ENCODE measurements at places on chromosomes 2 and 18.

DNA sequence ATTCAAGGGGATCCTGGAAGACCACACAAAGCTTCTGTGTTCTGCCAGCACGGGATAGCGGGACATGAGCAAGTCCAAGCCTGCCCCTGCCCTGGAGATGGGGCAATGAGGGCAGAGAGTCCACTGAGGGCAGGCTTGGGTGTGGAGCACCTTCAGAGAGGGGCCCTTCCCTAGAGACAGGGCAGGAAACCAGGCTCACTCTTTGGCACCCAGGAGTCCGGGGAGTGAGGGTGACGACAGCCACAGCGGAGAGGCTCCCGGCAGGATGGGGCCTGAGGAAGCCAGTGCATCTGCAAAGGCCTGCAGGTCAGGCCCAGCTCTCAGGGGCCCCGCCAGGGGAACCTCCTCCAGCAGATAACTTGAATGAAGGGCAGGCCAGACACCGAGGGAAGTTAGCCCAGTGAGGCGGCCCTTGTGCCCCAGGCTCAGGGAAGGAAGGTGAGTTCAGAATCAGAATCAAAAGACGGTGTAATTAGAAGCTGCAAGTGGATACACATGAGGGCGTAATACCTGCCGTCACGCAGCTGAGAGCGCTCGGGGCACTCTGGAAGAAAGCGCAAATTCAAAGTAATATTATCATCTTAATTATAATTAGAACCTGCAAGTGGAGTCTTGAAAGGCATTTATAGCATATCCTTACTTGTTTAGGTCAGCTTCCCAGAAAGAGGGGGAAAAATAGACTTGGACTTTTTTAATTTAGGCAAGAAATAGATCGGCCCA, 142.6 kb upstream of the LGALSL start:
- no peak for DNase-seq

- no peak for DNase-seq
Measured at GRCh38 chr2:130251535-130251872, 53.3 kb upstream of the TUBA3E start.

- DNase-seq, result no peak
Measured at GRCh38 chr2:240902615-240903041, 3.5 kb upstream of the CROCC2 start.

DNA sequence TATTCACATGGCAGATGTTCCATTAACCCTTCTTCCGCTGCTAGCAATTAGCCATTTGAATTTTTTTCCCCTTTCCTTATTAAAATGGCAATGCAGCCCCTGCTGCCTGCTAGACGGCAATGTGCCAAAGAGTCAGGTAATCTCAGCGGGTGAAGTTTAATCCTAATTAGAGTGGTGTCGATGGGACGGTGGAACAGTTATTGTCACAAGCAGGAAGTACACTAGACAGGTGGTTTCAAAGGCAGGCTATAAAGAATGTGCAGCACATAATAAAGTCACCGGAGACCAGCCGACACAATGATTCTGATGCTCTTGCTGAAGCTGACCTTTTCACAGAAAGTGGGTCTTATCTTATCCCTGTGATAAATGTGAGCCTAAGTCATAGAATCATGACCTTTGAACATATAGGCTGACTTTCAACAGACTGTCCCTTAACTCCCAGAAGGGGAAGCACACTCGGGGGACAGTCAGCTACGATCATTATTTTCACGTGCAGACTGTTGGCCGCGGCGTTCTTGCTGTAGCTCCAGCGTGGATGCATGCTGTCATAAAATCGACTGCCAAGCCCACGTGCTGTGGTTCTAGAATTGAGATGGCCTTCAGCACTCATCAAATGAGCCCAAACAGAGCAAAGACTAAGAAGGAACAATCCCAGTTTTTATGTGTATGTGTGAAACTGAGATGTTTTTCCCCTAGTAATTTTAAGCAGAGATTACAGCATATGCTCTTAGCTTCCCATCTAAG, 926.2 kb upstream of the SOX11 start:
- no peak for DNase-seq

DNA sequence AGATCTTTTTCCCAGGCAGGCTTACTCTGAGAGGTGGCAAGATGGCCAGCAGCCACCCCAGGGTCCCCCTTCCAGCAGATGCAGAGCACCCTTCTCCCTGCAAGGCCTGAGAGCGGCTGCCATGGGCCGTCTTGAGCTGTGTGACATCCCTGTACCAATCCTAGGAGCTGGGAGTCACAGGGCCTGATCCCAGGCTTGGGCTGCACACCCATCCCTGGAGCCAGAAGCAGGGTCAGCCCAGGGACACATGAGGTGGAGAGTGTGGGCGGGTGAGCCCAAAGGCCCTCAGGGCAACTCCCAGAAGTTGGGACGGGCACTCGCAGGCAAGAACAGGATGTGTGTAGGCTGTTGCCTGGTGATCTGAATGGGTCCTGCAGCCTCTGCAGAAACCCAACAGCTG, 40.5 kb downstream of the CROCC2 start:
- peak; percentile 41 for DNase-seq

DNA sequence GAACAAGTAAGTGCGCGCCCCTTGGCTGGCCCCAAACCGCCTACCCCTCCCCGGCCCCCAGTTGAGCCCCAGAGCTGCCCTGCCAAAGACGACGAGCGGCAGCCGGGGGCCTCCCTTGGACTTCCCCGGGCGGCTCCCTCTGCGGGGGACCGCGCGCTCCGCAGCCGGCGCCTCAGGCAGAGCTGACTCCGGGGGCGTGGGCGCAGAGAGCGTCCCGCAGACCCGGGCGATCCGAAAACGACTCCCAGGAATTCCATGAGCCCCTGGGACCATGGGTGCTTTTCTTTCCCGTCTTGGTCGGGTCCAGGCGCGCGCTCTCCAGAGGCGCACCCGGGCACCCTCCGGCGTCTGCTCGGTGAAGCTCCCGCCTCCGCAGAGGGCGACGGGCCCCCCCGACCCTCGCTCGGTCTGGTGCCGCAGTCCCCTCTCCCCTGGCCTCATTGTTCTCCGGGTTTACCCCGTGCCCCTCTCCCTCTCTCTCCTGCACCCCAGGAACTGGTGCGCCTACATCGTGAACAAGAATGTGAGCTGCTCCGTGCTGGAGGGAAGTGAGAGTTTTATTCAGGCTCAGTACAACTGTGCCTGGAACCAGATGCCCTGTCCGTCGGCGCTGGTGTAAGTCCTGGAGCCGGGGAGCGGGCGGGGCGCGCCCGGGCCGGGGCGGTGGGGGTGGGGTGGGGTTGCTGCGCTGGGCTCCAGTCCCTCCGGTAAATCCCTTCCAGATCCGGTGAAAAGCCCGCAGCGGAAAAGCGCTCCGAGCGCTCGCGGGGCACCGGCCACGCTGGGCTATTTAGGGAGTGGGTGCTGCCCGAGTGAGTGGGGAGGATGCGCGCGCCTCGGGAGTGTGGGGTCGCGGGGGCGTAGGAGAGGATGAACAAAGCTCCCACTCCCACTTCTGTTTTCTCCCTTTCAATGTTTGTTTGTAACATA, 776 bp downstream of the EMILIN2 start:
- DNase-seq, result peak; percentile 32

GRCh38 chr18:26157326-26157725, 23.7 kb downstream of the PSMA8 start:
- DNase-seq, result no peak

- DNase-seq, result no peak
Measured at GRCh38 chr2:97724073-97724410, 10.7 kb downstream of the ZAP70 start.

DNA sequence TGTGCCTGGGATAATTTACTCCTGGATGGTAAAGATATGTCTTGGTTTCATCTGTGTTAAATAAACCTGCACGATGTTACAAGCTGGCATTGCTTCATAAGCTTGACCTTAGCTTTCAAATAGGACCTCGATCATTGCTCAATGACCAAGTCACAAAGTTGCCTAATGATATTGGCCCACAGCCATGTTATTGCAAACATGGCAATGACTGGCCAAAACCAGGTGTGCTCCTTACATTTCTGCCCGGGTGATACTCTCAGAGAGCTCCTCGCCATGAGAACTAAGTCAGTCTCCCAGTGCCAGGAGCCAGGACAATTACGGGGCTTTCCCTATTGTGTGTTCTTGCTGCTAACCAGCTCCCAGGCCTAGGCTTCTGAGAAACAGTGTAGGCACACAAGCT, 72.5 kb upstream of the CYP1B1 start:
- DNase-seq, result no peak

GRCh38 chr2:42804338-42804737, 12.0 kb upstream of the HAAO start:
- no peak for DNase-seq

DNA sequence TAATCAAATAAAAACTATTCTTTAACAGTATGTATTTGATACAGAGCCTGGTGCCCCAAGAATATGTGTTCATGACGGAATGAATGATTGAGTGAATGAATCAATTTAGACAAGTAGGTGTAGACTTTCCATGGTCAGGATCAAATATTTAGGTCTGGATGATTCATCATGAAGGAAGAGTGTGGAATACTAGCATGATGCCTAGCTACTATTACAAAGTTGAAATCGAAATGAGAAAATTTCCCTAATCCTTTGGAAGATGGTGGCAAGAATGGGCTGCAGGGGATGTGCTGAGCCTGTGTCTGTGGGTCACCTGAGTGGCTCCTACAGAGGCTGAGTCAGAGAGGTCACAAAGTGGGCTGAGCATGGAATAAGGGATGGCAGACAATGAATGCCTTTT, 3.1 kb upstream of the MALT1 start:
- DNase-seq, result no peak

GRCh38 chr2:240164586-240164985, 24.1 kb upstream of the OTOS start:
- no peak for DNase-seq

GRCh38 chr2:230925443-230925878, 419 bp upstream of the GPR55 start:
- DNase-seq, result no peak

GRCh38 chr2:238458651-238459050, 31.9 kb downstream of the ASB1 start:
- DNase-seq, result no peak

DNA sequence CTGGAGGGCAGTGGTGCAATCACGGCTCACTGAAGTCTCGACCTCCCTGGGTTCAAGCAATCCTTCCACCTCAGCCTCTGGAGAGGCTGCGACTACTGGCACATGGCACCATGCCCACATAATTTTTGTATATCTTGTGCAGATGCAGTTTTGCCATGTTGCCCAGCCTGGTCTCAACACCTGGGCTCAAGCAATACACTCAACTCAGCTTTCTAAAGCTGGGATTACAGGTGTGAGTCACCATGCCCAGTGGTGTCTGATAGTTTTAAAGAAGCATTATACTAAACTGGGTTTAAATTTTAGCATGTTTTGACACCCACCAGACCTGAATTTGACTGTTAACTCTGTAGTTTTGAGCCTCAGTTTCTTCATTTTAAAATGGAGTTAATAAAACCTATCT, 109.4 kb upstream of the SLC38A11 start:
- no peak for DNase-seq

Measured in HTR-8/SVneo (cell line).